ENCODE measurements at places on chromosomes 6 and 20.

GRCh38 chr20:53370345-53370961 is 223.2 kb downstream of the ZNF217 start:
- no peak for DNase-seq

- DNase-seq, result no peak
These were observed 118.2 kb downstream of the ADAT2 start for GRCh38 chr6:143332153-143332845.

GRCh38 chr6:92723390-92723931 is 695.9 kb downstream of the EPHA7 start:
- DNase-seq, result no peak

DNA sequence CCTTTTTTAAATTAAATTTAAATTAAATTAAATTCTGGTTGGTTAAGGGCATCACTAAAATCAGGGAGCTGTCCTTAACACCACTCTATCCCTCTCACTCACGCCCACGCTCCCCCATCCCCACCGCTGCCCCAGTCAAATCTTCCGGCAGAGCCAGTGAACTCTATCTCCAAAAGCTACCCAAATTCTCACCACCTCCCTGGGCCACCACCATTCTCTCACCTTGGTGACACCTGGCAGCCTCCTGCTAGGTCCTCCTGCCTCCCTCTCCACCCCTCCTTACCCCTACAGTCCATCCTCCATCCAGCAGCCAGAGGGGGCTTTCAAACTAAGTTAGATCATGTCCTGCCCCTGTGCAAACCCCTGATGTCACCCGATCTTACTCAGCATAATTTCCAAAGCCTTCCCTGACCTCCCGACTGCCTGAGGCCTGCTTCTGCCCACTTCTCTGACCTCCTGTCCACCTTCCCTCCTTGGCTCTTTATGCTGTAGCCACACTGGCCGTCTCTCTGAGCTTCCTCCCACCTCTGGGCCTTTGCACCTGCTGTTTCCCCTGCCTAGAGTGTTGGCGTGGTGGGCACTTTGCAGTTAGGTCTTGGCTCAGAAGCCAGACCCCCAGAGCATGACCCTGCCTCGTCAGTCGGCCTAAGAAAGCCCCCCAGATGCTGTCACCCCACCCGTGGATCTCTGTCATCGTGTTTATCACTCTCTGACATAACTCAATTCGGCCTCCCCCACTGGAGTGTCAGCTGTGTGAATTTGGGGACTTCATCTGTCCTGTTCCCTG is 24.7 kb downstream of the PTGIS start:
- DNase-seq, result no peak

DNA sequence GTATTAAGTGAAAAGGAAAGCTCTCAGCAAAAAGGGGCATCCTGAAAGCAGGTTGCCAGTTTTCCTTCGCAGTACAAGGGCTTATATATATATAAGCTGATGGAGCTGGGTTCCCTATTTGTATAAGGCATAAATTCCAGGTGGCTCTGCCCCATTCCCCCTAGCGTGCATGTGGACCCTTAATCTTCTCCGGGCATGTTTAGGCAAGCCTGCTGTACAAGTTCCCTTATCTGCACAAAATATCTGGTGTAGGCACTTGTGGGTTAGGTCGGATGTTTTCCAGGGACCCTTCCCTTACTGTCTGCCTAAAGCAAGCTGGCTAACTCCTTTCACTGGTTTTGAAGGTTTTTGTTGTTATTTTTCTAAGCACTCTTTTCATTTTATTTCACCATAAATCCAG is 140.7 kb downstream of the FUT9 start:
- DNase-seq, result no peak

GRCh38 chr6:53043581-53043980 is 21.6 kb upstream of the FBXO9 start:
- no peak for DNase-seq

DNA sequence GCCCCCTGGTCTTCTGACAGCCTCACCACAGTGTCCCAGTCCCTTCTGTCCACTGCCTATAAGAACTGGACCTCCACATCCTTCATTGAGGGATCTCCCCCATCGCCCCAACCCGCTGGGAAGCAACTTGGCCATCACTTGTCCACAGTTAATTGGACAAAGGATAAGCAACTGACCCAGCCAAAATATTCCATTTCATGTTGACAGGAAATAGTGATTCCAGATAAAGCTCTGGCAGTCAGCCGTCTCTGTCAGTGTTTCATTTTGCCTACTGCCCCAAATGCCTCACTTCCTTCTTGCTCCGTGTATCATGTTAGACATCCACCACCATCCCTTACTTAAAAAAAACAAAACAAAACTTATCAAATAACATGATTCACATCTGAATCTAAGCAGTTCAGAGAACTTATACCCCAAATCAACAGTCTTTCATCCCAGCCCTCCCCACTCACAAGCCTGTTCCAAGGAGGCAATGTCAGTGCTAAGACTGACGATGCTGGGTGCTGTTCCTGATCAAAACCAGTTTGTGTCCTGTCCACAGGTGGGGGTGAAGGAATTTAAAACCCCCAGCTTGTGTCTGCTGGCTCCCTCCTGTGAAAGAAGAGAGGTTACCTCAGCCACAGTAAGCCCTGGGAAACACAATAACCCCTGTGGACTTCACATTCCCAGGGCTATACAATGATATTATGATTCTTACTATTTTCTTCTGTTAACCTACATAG is 162.5 kb downstream of the WDR27 start:
- no peak for DNase-seq

GRCh38 chr6:167470836-167471547 is 146.1 kb downstream of the TTLL2 start:
- DNase-seq, result no peak

DNA sequence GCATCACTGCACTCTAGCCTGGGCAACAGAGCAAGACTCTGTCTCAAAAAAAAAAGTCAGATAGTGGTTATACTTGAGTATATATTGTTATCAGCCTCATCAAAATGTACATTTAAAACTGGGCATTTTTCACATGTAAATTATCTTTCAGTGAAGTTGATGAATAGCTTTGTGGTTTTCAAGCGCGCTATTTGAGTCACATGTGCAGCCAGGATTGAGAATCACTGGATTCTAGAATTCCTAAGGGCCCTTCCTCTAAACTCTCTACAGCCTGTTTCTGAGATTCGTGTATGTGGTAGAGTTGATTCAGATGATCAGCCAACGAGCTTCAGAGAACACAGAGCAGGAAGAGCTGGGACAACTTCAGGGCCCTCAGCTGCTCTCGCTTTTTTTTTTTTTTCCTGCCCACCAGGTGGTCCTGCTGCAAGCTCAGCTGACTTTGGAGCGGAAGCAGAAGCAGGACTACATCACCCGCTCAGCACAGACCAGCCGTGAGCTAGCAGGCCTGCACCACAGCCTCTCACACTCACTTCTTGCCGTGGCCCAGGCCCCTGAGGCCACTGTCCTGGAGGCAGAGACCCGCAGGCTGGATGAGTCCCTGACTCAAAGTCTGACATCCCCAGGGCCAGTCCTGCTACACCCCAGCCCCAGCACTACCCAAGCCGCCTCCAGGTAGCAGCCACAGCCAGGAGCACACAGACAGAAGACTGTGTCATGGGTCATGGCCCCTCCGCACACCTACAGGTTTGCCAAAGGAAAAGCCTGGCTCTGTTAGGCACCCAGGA is 18.3 kb downstream of the C20orf173 start:
- no peak for DNase-seq

Data from stimulated activated CD8-positive, alpha-beta memory T cell treated with anti-CD3 and anti-CD28 coated beads, Interleukin-4, amount 100 ng/mL, for 1 hour (primary cell).